ENCODE measurements at places on chromosomes 4 and X.

GRCh38 chr4:84944947-84945346 lies 21.5 kb downstream of the WDFY3 start:
- no peak for DNase-seq

- DNase-seq, result no peak
Measured at GRCh38 chr4:2092669-2093053, 33.5 kb downstream of the NAT8L start.

GRCh38 chr4:110049951-110050925 lies 137.6 kb downstream of the EGF start:
- DNase-seq, result peak; percentile 58

- DNase-seq, result no peak
Measured at GRCh38 chr4:79492148-79492547, 84.1 kb upstream of the GK2 start.

GRCh38 chr4:108337923-108338322 lies 169.2 kb upstream of the LEF1 start:
- peak; percentile 50 for DNase-seq

DNA sequence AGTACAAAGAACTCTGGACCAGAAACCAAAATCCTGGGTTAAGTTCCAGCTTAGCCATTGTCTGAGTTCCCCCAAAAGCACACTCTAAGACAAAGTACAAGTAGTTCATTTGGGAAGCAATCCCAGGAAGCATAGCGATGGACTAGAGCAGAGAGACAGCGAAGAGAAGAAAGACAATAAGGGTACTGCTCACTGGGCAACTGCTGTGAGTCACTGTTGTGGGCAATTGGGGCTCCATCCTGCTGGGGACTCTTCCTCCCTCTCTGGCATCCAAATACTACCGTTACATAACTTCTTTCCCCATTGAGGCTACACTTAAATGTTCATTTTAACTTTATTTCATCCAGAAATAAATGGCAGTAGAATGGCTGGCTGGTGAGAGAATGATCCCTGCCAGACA lies 14.1 kb downstream of the SRPX start:
- DNase-seq, result no peak

DNA sequence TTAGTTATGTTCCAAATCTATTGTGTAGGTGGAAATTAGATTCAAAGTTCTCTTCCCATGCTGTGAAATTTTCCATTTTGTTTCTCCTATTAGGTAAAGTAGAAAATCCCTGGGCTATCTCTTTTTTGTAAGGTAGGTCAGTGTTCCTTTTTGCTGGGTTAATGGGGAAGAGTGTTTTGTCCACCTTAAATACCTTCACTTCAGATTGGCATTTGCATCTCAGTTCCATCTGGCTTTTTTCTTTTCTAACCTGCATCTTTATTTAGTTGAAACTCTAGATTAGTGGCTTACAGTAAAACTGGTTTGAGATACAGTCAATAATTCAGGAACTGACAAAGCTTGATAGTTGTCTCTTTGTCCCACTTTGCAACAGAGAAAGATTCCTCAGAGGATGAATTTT lies 1115.8 kb downstream of the PDHA2 start:
- DNase-seq, result no peak

DNA sequence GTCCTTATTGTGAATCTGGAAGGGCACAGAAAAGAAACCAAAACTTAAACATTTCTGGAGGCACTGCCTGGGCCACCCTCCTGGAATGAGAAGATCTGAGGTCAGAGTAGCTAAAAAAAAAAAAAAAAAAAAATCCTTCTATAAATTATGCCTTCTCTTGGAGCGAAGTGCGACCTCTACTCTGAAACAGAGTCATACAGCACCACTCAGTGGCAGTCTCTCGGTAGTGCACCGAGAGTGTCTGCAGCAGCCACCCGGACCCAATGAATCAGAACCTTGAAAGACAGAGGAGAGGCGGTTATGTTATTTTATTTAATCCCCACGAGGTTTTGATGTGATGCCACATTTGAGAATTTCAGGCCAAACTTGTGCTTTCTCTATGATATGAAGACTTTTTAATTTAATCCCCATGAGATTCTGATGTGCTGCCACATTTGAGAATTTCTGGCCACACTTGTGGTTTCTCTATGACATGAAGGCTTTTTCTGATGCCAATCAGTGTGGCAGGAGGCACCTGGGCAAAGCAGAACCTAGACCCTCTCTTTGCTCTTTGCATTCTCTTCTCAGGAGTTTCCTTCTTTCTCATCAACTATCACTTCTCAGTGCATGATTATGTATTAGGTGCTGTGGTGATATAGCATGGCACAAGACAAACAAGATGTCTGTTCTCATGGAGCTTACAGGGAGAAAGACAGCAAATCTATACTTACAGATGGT lies 5.6 kb upstream of the CT47C1 start:
- peak; percentile 52 for DNase-seq

GRCh38 chr4:89411539-89412309 lies 104.1 kb upstream of the GPRIN3 start:
- no peak for DNase-seq

DNA sequence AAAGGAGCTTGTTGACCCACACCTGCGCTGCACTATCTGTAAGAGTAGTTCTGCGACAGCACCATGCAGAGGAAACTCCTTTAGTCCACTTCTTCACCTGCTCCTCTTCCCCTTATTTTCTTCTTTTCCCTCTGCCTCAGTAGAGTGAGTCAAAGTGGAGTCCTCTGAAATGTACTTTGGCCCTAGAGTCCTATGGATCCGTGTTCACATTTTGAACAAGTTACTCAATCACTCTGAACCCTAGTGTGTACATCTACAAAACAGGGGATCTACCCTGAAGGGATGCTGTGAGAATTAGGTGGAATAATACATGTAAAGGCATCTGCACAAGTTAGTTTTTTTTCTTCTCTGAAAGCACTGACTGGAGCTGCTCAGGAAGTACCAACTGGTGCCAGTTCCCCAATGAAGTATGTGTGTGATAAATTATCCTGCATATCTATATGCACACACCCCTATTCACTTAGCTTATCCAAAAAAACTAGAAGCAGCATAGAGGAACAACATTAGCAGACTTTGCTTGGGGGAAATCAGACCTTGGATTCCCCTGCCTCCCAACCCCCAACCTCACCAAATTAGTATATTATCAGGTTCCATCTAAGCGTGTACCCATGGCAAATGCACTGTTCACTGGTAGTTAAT lies 118.5 kb upstream of the FAM9C start:
- no peak for DNase-seq

DNA sequence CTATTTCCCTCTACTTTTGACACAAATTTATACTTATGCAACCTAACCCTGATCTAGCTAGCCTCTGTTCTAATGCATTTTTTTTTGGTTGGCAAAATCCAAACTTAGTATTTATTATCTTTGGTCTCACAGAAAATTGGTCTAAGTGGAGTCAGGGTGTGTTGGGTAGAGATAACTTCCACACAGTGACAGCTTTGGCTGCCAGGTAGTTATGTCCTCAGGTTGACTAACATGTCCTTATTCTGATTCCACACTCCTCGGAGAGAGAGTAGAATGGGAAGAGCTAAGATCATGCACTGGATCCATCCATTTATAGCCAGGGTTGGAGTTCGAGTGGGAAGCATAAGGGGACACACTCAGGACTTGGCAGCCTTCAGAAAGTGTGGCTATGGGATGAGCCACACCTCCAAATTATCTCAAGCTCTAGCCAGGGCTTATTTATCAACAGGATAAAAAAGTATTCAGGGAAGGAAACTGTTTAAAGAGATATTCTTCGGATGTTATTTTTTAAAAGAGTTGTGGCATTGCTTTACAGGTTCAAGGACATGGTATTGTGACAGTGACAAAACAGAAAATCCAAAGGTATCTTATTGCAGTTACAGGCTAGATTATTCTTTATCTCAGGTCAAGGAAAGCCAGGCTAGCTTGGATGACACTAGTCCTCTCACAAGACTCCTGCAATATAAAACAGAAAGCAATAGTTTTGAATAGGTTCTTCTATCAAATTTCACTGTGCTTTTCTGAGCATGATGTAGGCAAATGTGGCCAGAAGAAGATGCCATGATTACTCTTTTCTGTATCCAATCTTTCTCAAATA lies 51.5 kb downstream of the NPY1R start:
- DNase-seq, result no peak

GRCh38 chr4:8308144-8308543 lies 38.6 kb downstream of the HTRA3 start:
- DNase-seq, result no peak

DNA sequence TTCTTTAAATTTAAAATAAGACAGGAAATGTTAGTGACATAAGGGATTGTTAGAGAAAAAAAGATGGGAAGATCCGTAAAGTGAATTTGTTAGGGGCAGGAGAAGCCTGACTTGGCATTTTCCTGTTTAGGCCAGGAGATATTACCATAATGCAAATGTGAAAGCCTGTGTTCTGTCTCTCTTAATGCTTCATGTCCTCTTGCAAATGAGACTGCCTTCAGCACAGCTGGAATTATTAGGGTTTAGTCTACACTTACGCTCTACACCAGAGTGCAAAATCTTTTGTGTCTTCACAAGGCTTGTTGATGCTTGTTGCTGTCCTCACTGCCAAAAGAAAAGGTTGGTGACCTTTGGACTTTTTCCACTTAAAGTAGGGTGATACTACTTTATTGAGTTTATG lies 56.8 kb downstream of the JADE1 start:
- no peak for DNase-seq

- DNase-seq, result no peak
Measured at GRCh38 chrX:38881066-38881465, 79.8 kb downstream of the MID1IP1 start.

DNA sequence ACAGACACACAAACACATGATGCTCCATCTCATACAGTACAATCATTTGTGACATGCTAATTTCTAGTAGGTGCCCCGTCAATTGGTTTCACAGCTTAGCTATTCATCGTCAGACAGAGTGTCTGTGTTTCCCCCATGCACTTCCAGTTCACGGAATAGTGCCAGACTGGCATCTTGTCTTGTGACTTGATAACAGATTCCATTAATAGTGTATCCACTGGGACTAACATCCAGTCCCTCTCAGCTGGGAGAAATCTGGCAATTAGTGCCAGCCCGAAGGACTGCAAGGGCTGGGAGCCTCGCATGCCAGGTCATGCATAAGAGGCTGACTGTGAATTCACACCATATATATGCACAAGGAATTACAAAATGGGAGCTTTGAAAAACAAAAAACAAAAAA lies 20.2 kb upstream of the GATB start:
- DNase-seq, result no peak

GRCh38 chr4:14532436-14532835 lies 469.8 kb upstream of the CPEB2 start:
- DNase-seq, result no peak

GRCh38 chr4:182418054-182418734 lies 175.0 kb downstream of the TENM3 start:
- no peak for DNase-seq

DNA sequence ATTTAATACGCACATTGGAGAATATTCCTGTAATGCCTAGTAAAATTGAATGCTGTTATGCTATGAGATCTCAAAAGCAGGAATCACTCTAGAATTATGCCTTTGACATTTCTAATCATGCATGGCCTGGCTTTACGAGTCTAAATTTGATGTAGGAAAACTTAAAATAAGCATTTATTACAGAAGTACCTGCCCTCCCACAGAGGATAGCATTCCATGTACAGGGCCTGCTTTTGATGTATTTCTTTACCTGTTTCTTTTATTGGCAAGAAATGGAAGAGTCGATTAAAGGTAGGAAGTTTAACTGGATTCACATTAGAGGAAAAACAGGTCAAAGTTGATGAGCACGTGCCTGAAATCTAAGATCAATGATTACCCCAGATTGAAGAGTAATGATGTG lies 219.5 kb downstream of the PCDH7 start:
- no peak for DNase-seq

- DNase-seq, result no peak
Measured at GRCh38 chr4:120053911-120054310, 12.7 kb downstream of the MAD2L1 start.

DNA sequence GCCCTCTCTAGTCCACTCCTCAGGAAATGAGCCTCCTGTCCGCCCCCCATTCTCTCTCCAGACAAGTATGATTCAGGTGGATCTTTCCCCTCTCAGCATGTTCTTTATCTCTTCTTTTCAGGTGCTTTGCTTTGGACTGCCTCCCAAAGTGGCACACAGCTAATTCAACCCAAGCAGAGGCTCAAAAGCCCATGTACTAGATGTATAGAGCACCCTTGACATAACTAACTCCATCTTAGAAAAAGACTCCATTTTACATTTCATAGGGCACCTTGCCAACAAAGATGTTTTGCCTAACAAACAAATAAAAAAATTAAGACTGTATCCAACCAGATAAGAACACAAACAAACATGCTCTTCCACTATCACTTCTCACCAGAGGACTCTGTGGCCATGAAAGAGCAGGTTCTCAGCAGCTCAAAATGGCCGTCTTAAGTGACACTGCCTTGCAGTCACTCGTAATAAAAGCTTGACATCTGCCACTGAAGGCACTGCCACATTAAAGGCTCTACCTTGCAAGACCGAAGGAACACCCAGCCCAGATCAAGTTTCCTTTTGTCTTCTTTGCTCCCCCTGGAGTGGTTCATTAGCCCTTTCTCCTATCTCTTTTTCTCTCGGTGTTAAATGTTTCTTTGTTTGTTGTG lies 84.9 kb upstream of the TAB3 start:
- DNase-seq, result no peak

DNA sequence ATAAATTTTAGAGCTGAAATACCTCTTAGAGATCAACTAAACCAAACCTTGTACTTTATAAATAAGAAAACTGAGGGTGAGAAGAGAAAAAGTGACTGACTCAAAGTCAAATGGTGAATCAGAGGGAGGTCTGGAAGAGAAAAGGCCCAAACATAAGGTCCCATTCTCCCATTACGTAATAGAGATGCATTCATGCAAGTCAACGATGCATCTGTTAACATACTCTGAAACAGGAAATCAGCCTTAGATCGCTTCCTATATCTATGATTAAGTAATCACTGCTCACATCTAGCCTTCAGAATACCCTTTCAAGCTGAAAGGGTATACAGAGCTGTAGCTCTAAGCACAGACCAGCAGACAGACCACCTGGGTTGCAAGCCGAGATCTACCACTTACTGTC lies 6.5 kb downstream of the RNF150 start:
- DNase-seq, result no peak

Measured in astrocyte of the spinal cord (primary cell).